ENCODE measurements at places on chromosomes 6 and 20.

DNA sequence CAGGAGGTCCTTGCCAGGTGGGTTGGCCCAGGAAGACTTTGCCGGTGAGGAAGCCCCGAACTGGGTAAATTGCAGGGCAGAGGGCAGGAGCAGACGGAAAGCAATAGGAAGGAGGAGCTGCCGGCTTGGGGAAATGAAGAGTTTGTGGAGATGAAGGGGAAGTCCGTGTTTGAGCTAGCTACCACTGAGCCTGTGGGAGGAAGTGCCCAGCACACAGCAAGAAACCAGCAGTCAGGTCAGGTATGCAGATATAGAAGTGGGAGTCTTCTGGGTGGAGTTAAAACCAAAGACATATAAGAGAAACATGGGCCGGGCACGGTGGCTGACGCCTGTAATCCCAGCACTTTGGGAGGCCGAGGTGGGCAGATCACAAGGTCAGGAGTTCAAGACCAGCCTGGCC is 34.7 kb downstream of the CD24 start:
- no peak for DNase-seq

DNA sequence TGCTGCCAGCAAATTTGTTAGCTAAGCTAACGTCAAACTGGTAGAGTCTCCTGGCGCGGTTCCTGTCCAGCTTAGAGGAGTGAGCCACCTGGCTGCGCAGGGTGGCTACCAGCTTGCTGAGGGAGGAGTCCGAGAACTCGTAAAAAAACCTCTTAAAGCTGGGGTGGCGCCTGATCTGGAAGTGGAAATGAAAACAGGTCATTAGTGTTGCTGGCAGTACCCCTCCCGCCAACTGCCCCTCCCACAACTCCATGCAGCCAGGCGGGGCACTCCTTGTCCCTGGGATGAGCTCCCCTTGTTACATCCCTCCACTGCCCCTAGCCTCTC is 17.3 kb downstream of the BNIP5 start:
- no peak for DNase-seq

DNA sequence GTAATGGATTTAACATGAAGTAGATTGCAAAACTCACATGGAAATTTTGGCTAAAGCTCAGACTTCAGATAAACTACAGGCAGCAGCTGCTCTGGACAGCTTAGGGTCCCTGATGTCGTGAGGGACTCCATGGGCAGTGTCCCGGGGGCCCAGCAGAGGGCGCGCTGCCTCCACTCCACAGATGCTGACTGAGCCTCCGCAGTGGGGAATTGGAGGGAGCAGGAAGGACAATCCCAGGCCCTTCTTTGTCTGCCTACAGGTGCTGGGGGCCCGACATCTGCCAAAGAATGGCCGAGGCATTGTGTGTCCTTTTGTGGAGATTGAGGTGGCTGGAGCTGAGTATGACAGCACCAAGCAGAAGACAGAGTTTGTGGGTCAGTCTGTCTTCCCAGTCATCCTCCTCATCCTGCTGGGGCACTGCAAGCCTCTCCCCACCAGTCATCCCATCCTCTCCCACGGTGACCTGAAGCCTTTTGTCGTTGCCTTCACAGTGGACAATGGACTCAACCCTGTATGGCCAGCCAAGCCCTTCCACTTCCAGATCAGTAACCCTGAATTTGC is 35.9 kb downstream of the PLCG1 start:
- peak; percentile 51 for DNase-seq

GRCh38 chr6:39770446-39770845 is 21.7 kb upstream of the DAAM2 start:
- DNase-seq, result no peak

GRCh38 chr6:170289951-170290295 is 955 bp downstream of the DLL1 start:
- DNase-seq, result no peak

Measured in mammary epithelial cell (primary cell).